ENCODE measurements at places on chromosomes 6 and 20.

GRCh38 chr6:88059191-88059590 is 11.6 kb downstream of the SPACA1 start:
- DNase-seq, result no peak

DNA sequence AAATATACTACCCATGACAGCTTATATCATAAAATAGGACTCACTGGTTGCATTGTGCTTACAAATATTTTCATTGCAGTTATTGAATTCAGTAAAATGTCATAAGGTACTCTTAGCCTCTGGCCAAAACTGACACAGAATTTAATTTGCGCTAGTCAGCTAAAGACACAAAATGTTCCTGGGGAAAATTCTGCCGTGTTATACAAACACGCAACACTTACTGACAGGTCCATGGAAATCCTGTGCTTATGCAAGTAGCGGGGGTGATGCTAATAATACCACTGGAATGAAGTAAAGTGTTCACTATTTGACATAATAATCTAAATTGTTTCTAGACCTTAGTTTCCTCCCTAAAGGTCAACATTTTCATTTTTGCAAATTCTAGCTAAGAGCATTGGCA is 354.4 kb upstream of the RSPO3 start:
- DNase-seq, result no peak

- no peak for DNase-seq
These were observed 29.6 kb downstream of the PAK5 start for GRCh38 chr20:9809271-9809670.

GRCh38 chr20:23009636-23010035 is 25.5 kb upstream of the SSTR4 start:
- DNase-seq, result no peak

GRCh38 chr6:36794713-36795065 is 44.6 kb downstream of the CPNE5 start:
- no peak for DNase-seq

- DNase-seq, result no peak
These were observed 595 bp downstream of the EYA2 start for GRCh38 chr20:46894971-46895905.

- peak; percentile 63 for DNase-seq
These were observed 103.2 kb upstream of the DUSP22 start for GRCh38 chr6:188821-189655.

- DNase-seq, result no peak
These were observed 291.8 kb downstream of the BMP7 start for GRCh38 chr20:56974499-56975250.

- DNase-seq, result no peak
These were observed 177.4 kb upstream of the THEMIS start for GRCh38 chr6:128078276-128078675.

GRCh38 chr20:59360934-59361333 is 60.5 kb downstream of the EDN3 start:
- no peak for DNase-seq
